ENCODE measurements at places on chromosomes 3 and 15.

DNA sequence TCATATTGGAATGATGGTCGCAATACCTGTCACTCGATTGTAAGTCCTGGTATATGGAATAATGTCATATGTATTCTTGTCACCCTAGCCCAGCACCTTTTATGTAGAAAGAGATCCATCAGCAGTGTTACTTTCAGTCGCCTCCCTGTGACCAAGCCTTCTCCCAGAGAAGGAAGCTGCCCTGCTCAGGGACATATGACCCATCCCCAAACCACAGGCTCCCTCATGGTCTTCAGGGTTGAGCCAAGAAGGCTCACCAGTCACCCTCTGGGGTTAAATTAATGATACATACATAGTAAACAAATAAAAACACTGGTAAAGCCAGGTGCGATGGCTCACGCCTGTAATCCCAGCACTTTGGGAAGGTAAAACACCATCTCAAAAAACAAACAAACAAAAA lies 4.6 kb upstream of the MFGE8 start:
- DNase-seq, result no peak

- DNase-seq, result no peak
Measured at GRCh38 chr15:64006642-64007041, 39.6 kb downstream of the DAPK2 start.

DNA sequence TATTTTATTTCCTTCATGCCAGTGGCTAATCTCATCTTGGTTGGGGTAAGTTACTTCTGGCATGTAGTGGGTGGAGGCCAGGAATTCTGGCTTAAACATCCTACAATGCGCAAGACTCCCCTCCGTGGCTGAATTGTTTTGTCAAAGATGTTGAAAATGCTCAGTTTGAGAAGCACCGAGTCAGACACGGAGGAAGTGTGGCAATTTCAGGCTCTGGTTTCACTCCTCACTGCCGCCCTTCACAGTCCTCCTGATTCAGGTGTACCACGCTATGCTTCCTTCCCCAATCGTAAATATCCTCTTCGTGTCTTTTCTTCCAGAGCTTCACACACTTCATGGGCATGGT lies 150.7 kb downstream of the OPA1 start:
- DNase-seq, result no peak

DNA sequence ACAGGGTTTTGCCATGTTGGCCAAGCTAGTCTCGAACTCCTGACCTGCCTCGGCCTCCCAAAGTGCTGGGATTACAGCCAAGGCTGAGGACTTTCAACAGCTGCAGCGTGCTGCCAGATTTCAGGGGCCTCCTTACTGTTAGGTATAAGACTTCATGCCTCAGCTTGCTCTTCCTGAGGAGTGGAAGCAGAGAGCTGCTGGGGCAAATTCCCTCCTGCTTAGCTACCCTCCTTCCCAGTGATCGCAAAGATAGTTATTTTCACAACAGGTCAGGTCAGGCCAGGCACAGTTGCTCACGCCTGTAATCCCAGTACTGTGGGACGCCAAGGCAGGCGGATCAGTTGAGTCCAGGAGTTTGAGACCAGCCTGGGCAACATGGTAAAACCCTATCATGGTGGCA lies 2.6 kb upstream of the CPNE9 start:
- no peak for DNase-seq

GRCh38 chr3:184750349-184751083 lies 38.7 kb upstream of the MAGEF1 start:
- DNase-seq, result no peak

DNA sequence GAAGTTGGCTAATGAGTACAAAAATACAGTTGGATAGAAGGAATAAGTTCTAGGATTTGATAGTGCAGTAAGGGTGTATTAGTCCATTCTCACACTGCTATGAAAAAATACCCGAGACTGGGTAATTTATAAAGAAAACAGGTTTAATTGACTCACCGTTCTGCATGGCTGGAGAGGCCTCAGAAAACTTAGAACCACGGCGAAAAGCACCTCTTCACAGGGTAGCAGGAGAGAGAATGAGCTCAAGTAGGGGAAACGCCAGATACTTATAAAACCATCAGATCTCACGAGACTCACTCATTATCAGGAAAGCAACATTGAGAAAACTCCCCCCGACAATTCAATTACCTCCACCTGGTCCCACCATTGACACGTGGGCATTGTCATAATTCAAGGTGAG lies 483.3 kb downstream of the TUSC7 start:
- no peak for DNase-seq

GRCh38 chr3:56061279-56061626 lies 407.0 kb downstream of the ERC2 start:
- no peak for DNase-seq

DNA sequence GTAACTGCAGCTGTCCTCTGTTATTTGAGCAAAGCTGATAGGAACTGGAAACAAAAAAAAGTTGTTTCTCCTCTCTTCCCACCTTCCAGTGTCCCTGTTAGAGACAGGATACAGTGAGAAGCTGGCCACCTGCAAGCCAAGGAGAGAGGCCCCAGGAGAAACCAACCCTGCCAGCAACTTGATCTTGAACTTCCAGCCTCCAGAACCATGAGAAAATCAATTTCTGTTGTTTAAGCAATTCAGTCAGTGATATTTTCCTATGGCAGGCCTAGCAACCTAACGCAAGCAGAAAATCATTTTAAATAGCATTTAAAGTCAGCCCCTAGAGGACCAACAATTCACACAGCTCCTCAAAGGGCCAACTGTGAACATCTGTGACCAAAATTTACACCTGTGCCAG lies 291.3 kb downstream of the OXSM start:
- no peak for DNase-seq

DNA sequence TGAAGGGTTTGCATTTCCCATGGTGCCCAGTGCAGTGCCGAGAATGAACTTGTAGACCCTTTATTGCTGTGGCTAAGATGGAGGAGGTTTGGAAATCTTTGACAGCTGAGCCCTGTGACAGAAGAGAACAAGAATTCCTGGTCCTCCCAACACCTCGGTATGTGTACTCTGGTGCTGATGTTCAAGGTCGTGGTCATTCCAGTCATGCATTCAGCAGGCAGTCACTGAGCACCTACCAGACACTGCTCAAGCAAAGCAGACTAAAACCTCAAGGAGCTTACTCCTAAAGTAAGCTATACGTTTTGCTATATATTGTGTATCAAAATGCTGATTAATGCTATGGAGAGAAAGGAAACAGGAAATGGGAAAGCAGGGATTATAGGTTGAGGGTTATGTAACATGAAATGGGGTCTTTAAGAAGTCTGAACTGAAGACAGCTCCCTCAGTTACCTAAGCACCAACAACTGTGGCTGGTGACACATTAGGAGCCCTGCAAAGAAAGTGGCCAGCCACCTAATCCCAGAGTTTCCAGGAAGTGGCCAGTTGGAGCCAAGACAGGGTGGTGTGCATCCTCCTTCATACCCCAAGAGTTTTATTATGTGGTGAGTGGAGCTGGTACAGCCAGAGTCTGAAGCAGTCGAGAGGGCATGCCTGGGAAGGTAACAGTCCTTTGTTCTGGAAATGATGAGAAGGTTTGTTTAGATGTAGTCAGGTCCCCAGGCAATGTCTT lies 65.0 kb downstream of the CCNL1 start:
- no peak for DNase-seq
